ENCODE measurements at places on chromosomes 1 and 21.
A peak's percentile ranks its signal among the peaks of the same experiment; 100 is the strongest.

GRCh38 chr1:56512724-56513494 lies 66.5 kb downstream of the PLPP3 start:
- DNase-seq, result no peak

DNA sequence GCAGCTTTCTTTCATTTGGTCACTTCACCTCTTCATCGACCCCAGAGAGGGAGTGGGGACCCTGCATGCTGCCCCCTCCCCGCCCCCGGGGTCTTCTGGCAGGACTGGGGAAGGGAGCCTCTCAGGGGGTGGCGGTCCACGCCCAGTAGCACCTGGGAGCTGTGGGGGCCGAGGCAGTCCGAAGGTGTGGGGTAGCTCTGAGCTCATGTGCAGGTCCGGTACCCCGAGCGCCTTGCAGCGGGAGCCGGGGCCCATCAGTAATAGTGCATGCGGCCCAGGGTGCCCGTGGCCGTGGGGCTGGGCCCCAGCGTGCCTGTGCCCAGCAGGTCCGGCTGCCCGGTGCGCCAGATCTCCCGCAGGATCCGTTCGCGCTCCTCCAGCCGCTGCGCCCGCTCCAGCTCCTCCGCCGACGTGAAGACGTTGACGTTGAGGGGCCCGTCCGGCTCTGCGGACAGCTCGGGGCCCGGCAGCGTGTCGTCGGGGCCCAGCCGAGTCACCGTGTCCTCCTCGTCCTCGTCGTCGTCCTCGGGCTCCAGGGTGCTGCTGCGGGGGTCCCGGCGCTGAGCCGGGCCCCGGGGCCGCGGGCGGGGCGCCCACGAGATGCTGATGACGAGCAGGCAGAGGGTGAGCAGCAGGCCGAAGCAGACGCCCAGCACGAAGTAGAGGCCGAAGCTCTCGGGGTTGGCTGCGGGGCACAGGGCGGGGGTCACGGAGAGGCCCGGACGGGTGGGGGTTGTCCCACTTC lies 1.2 kb downstream of the EVA1B start:
- DNase-seq, result no peak

DNA sequence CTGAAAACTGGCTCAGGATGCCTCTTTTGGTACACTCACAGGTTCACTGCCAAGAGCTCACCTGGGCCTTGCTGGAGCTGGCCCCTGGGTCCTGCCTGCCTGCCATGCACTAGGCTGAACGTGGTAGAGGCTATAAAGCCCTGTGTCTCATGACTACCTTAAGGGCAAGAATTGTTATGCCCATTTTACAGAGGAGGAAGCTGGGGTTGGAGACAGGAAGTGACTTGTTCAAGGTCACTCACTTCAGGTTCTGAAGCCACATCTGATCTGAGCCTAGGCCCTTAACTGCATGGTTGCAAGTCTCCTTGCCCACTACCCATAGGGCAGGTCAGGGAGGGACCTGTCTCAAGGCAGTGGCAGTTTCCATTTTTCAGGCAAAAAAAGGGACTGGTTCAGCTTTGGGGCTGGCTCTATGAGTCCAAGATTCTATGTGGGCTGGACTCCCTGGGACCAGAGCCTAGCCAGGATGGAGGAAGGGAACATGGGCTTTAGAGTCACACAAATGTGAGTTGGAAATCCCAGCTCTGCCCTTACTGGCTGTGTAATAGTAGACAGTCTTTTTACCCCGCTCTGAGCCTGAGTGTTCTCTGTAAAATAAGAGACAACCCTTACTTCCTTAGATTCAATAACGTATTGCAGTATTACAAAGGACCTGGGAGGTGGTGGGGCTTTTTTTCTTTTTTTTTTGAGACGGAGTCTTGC lies 7.8 kb downstream of the STK40 start:
- DNase-seq, result no peak

- no peak for DNase-seq
Measured at GRCh38 chr1:37704966-37705365, 12.7 kb downstream of the CDCA8 start.

GRCh38 chr1:99591886-99592285 lies 54.0 kb upstream of the PALMD start:
- DNase-seq, result no peak

- no peak for DNase-seq
Measured at GRCh38 chr1:205369701-205370123, 13.0 kb upstream of the KLHDC8A start.

DNA sequence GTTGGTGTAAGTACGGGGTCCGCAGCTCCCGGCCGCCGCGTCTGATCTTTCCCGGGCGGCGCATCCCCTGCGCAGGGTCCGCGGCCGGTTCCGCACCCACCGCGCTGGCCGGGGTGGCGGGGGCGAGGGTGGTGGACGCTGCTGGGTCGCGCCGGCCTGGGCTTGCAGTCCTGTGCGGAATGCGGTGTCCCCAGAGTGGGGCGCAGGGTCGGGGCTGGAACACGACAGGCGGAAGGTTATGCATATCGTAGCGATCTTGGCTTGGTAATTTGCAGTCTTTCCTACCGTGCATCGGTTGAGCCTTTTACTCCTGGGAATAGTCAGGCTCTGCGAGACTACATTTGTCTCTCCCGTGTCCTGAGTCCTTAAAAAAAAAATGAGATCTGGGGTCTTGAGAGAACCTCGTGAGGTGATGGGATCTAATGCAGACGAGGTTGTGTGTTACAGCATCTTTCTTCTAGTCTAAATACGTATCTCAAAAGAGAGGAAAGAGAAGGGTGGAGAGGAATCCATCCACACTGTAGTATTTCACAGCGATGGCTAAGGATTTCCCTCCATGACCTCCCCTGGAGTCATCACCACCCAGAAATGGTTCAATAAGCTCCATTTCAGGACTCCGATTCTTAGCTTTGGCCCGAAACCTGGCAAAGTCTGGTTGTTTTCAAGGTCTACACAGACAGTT lies 572 bp downstream of the ATP1B1 start:
- no peak for DNase-seq

DNA sequence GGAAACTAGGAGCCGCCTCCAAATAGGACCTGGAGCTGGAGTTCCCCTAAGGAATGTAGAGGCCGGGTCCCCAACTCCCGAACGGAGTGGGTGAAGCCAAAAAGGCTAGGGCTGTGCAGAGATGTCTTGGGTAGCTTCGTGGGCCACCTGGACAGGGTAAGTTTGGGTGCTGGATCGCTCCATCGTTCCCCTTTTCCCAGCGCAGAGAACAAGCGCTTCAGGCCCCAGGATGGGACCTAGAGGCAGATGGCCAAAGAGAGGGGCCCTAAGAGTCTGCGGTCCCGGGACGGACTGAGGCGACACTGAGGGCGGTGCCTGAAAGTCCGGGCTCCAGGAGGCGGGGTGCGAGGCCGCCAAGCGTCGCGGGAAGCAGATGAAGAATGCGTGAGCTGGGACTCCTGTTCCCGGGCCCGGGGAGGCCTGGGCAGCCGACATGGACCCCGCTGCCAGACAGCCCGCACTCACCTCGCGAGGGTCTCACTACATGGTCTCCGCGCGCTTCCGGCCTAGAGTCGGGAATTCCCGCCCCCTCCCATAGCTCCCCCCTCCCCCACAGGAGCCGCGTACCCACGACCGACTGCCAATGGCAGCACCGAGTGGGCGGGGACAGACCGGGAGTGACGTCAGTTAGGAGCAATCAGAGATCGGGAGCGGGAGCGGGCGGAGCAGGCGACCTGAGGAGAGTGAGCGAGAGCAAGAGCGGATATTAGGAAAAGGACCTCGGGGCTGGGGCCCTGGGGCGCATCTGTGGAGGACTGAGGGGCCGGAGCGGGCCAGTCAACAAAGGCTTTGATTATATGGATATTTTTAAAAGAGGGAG lies at the start of gene SLC39A1:
TSS of gene SLC39A1 (minus strand) at position 508 of the 820 bp plus-strand sequence. CDS start 822 bp downstream, outside the sequence.
- DNase-seq, result peak; percentile 99

GRCh38 chr1:100076319-100076718 lies 56.4 kb downstream of the SASS6 start:
- no peak for DNase-seq

DNA sequence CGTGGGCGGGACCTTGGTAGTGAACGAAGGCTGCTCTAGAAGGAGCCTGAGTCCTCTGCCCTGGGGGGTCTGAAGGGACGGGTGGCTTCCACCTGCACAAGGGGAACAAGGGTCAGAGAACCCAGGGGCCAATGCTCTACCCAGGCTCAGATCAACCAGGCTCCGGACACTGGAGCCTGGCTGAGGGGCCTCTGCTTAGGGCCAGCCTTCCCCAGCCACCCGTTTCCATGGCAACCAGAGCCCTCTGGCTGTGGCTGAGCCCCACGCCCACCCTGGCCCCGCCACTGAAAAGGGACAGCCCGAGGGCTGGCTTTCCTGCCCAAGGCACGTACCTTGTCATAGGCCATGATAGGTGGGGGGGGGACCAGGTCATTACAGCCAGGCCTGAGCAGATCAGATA lies 724.6 kb downstream of the PTPRU start:
- DNase-seq, result no peak

GRCh38 chr1:77076759-77077158 lies 142.5 kb downstream of the PIGK start:
- DNase-seq, result no peak

DNA sequence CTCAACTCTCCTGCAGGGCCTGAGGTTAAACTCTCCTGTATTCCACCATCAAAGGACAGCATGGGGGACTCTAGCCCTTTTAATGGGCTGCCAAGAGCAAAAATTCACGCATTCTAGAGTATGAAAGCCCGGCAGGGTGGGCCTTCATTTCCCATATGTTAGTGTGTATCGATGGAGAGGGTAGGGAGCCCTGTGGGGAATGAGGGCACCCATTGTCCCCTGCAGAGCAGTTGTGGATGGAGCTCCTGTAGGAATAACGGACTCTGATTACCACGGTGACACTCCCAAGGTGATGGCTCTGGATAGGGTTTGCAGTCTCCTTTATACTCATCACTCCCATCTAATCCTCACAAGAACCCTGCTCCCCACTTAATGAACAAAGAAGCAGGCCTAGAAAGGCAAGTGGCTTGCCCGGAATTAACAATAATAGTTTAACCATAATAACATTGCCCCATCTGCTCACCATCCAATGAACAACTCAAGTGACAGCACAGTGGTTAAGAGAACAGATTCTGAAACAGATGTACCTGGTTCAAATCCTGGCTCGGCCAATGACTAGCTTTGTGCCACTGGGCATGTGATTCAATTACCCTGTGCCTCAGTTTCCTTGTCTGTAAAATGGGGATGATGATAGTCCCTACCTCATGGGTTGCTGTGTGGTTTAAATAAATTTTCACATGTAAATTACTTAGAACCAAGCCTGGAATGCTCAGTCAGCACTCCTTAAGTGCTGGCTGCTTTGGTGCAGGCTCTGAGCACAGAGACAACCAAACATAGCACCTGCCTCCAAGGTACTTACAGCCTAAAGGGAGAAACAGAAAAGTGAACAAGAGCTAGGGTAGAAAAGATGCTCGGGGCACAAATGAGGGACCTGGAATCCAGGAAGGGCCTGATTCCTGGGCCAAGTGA lies 29.0 kb downstream of the HIVEP3 start:
- DNase-seq, result no peak

GRCh38 chr1:2303016-2303775 lies 75.1 kb downstream of the SKI start:
- no peak for DNase-seq

DNA sequence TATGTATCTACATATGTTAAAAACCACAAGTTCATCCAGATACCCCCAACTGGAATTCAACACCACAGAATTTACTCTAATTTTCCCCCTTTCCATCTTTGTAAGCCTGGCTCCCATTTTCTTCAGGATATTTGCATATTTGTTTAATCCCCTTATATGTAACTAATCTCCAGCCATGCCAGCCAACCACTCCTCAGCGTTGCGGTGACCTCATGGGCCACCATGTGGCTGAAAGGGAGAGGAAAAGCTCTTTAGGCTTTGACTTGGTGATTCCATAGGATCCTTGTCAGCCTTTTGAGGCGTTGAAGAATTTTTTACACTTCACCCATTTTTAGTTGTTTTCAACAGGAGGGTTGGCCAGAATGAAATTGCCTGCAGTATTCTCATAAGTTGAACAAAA lies 10.0 kb downstream of the CLDN19 start:
- DNase-seq, result no peak

DNA sequence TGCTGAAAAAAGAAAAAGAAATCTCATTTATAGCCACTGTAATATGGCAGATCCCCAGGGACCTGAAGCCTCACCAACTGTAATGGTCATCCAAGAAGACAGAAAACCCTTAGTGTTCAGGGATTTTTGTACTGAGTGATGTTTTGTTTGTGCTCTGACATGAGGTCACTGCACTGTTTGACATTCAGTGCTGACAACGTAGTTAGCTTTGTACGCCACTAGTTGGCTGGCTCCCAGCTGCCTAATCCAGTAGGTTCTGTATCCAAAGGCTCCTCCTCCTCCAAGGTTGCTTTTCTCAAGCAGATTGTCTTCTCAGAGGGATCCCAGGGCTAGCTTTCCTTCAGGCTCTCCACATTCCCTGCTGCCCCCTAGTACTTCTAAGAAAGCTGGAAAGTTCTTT lies 9.5 kb upstream of the YRDC start:
- peak; percentile 50 for DNase-seq

GRCh38 chr21:32481875-32482408 lies 69.4 kb downstream of the EVA1C start:
- DNase-seq, result no peak
